Ureter (tissue), 1 donor: ENCODE measurements at places on chromosomes 1 and 21.

GRCh38 chr1:178927003-178927402 is 56.1 kb upstream of the ANGPTL1 start:
- DNase-seq, result no peak

DNA sequence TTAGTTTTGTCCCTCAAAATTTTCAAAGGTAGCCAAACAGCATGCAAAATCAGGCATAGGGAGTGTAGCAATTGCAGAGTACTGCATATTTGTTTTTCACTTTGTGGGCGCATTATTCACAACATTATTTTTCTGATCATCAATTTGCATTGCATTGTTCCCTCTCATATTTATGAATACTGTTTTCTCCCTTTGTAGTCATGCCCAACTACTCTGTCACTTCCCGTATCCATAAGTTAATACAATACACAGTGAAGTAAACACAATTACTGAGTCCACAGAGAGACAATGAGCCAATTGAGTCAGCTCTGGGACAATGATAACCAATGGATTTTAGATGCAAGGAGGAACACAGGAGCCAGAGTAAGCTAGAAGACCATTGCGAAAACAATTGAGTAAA is 944.0 kb upstream of the ADGRL4 start:
- DNase-seq, result no peak

DNA sequence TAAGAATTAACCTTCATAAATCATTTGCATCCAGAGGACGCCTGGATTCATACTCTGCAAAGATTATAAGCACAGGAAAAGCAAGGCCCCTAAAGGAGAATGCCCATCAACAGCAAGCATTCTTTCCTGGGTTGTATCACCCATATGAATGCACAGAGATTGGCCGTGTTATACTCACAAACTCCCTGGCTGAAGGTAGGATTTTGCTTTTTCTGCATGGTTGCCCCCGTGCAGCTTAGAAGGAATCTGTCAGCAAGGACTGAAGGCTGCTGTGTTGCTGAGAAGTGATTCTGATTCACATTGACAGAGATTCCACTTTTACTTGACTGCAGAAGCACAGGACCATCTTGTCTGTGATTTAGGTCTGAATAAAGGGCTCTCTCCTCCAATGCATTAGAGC is 283.0 kb downstream of the LRRIQ3 start:
- no peak for DNase-seq

- DNase-seq, result peak; percentile 37
Measured at GRCh38 chr1:223770621-223771315, 58.4 kb downstream of the CAPN2 start.

DNA sequence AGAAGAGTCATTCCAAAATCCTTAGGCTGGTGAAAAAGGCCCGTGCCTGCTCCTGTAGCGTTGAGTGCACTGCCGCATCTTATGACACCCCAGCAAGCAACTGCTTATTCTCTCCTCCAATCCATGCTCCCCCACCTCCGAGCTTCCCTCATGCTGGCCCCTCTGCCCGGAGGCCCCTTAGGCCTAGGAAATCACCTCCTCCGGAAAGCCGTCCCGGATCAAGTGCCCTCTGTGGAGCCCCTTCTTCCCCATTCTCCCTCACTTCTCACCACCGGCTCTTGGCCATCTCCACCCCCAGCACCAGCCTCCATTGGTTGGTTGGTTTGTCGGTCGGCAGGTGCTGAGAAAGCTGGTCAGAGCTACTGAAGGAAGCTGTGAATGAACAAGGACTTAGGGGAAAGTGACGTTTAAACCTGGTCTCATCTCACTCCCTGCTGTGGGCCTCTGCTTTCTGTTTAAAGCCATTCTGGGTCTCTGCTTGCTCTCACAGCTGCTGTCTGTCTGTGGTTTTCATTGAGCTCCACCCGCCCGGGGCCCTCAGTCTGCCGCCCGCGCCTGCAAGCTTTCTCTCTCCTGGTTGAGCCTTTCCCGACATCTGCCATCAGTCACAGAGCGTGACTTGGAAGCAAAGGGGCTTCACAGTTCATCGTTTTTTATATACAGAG is 122.2 kb downstream of the KCNN3 start:
- DNase-seq, result no peak

DNA sequence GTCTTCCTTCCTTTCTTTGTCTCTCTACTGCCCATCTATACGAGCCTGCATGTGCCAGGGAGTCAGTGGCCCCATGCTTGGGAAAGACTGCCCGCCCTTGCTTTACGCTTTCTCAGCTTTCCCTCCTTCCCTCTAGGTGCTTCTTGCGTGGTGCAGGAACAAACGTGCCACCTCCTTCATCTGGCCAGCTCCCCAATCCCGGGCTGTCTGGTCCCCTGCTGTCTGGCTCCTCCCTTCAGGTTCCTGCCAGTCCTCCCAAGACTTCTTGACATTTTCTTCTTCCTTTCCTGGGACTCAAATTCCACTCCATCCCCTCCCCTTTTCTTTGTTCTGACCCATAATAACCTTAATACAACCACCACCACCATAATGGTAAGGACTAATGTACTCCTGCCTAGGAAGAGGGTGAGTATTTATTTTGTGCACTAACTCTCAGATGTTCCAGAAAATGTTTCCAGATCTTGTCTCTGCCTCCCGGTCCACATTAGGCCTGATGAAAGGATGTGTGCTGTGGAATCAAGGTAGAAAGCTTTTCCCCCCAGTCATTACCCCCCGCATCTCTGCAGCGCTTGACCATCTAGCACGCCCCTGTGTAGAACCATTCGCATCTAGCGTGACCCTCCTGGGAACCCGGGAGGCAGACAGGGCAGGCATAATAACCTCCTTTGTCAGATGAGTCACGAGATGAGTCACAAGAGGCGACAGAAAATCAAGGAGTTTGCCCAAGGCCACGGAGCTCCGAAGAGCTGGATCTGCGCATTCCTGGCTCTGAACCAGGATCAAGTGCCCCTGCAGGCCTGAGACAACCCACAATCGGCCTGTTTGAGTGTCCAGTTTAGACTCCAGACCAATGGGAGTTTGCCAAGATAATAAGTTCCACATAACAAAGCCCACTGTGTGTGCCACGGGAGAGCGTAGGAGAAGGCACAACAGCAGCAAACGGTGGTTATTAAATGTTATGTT is 60.1 kb upstream of the NEK2 start:
- DNase-seq, result no peak
